ENCODE measurements at places on chromosomes 1 and 21.

DNA sequence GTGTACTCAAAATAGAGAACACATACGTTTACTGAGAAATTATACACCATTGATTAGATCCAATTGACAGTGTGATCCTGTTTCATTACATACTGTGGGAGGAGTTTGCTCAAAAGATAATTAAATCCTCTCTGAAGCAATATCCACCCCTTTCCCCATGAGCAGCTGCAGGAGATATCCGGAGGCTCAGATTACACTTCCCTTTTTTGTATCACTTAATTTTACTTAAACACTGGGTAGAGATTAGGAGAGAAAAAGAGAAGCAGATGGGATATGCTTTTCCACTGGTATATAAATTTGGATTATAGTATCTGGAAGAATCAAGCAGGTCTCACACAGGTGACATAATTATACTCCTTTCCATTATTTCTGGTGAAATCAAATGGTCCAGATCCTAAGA, 333.3 kb upstream of the ZRANB2 start:
- DNase-seq = no peak

- DNase-seq = no peak
Measured at GRCh38 chr1:179269071-179269470, 24.5 kb upstream of the SOAT1 start.

GRCh38 chr1:36323636-36324352, at the start of gene EVA1B:
EVA1B (minus strand) TSS chr1:36323645; CDS start chr1:36323037, 608 bp downstream.
- peak; percentile 71 for DNase-seq

- DNase-seq = no peak
Measured at GRCh38 chr1:21586222-21586621, 77.0 kb downstream of the ALPL start.

DNA sequence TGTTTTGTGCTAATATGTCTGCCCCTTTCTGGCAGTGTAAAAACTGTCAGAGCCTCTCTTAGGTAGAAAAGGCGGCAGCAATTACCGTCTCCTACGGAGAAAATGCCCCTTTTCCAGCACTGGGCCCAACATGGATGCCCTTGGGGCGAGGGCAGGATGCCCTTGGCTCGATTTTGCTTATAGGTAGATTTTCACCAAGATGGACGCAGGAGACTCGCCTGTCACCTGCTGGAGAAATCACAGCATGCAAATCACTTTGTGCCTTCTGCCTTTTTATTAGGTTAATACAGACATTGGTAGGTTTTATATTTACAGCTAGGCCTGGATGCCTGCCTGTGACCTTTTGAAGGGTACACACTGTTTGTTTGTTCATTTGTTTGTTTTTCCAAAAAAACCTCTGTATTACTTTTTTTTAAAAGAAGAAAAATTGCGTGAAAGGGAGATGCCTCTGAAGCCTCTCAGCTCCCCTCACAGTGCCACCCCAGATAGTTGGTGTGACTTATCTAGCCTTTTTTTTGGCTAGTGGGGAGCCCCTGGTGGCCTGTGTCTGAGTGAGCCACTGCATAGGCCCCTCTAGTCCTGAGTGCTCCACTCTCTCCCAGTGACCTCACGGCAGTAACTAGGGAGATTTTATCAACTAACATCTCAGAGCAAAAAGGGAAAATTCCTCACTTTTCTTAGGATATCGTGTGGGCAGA, 2.5 kb downstream of the ATP1B1 start:
- DNase-seq = peak; percentile 59

DNA sequence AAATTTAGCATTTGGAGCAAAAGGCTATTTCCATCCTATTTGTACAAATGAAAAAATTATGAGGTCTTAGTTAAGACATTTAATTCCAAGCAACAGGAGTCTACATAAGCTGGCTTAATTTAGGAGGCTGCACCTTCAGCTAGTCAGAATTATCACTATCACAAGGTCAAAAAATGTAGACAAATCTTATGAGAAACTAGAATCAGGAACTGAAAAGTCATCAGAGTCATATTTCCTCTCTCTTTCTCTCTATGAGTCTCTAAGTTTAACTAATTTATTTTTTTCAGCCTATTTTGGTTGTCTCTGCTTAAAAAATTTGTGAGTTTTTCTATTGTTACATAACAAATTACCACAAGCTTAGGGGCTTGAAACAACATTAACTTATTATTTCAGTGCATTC, 807.1 kb upstream of the PRMT6 start:
- no peak for DNase-seq

DNA sequence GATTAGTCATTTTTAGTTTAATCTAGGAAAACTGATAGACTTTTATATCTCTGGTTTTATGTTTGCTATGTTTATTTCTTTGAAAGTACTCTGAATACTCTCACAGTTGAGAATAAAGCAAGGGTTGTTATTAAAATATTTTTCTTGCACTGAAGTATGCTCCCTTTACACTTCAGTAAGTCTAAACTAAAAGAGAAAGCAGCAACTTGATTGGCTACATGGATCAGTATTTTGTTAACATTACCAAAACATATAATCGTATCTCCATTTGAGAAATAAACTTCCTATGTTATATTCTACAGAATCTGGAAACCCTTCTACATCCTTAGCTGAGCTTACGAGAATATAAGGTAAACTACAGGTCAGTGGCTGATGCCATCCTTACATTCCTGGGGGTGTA, 149.5 kb upstream of the HP1BP3 start:
- no peak for DNase-seq

GRCh38 chr1:82819234-82819633, 1018.5 kb downstream of the ADGRL2 start:
- no peak for DNase-seq

GRCh38 chr1:208029381-208030287, 118.7 kb upstream of the CD34 start:
- DNase-seq = no peak

DNA sequence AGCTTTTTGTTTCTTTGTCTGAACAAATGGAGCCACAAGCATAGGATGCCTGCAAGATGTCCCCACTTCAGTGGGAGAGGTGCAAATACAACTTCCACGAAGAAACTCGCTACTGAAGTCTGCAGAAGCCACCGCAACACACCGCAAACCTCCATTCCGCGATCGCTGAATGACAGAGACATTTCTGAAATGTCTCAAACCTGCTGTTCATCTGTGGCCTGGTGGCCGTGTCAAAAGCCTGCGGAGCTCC, 1.0 kb downstream of the TP53BP2 start:
- no peak for DNase-seq

DNA sequence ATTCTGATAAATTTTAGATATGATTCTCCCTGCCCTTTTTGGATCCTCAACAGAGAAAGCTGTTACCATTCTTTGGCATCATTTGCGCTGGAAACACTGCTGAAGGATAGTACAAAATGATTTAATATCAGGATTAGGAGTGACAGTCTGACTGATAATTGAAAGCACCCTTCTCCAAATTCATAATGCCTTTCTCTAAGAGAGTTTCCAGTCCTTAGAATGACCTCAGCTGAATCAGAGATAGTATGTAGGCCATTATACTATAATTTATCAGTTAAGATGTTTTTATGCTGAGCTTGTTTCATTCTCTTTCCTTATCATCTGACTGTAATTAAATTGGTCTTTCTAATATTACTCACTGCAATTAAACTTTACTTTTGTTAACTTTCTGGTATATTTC, 166.7 kb downstream of the ZNF326 start:
- no peak for DNase-seq

- DNase-seq = peak; percentile 52
Measured at GRCh38 chr1:168801032-168801745, 72.2 kb upstream of the DPT start.

- no peak for DNase-seq
Measured at GRCh38 chr1:161200421-161200991, 1.7 kb upstream of the ADAMTS4 start.

GRCh38 chr1:115373305-115373704, 35.3 kb upstream of the NGF start:
- no peak for DNase-seq

- no peak for DNase-seq
Measured at GRCh38 chr1:197844651-197845050, 57.8 kb upstream of the C1orf53 start.

DNA sequence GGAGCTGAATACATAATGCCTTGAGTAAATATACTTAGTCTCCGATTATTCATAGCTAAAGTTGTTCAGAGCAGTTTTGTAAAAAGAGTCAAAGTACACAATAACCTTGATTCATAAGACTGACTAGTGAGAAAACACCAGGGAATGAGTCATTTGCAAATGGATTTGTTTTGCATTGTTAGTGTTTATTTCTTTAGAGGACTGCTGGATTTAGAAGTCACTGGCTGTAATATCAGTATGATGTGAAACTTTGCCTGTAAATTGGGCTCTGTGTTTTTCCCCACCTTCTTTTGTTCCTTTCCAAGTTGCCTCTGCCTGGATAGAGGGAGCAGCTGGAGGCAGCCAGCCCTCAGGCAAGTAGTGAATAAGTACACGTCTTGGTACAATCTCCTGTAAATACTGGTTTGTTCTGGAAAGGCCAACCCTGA, 474.7 kb downstream of the NUF2 start:
- no peak for DNase-seq

DNA sequence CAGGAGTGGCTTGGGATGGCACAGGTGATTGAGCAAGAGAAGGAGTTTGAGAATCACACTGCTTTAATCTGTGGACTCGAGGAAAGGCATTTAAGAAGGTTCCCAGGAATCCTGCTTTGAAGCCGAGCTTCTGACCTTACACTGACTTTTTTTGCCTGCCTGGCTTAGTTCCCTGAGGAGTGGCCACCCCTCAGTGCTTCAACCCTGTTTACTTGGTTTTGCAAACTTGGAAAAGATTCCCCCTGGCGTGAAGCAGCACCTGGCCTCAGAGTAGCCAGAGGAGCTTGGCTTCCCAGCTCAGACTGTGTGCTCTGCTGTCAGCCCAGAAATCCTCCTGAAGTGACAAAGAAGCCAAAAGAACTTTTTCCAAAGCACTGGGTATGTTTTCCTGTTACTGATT, 48.5 kb upstream of the LDLRAP1 start:
- no peak for DNase-seq

DNA sequence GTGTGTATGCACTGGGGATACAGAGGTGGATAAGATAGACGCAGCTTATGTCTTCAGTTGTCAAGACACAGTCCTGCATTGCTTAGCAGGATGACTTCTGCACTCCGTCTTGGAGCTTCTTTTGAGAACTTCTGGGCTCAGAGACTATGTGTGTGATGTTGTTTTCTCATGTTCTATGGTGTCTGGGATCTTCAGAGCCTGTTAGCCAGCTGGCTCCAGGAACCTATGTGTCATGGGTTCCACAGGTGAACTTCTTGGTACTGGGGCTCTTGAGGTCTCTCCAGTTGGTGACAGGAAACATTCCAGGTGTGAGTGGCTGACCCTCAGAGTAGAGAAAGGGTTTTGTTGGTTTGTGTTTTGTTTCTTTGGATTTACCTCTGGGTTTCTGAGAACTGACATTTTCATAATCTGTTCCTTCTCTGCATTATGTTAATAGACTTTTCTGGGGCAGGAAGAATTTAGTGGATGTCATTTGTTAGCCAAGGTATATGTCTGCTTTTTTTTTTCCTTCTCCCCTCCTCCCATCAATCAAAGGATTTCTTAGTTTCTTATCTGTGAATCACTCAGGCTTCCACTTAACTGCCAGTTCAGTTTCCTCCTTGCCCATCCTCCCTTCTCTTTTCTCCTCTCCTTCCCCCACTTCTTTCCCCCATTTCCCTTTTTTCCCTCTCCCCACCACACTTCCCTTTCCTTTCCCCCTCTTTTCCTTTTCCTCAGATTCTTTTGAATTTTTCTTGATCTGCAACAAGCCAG, 18.1 kb downstream of the FGGY start:
- DNase-seq = no peak

- no peak for DNase-seq
Measured at GRCh38 chr1:67710417-67710816, 25.4 kb downstream of the GADD45A start.

GRCh38 chr1:235015291-235015985, 113.2 kb downstream of the TOMM20 start:
- DNase-seq = no peak

DNA sequence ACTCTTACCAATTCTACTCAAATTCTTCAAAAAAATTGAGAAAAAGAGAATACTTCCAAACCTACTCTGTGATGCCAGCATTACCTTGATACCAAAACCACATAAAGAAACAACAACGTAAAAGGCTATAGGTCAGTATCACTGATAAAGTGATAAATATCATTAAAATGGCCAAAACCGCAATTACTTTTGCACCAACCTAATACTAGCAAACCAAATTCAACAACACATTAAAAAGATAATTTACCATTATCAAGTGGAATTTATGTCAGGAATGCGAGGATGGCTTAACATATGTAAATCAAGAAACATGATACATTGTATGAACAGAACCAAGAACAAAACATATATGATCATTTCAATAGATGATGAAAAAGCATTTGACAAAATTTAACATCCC, 7.0 kb downstream of the SPAG17 start:
- DNase-seq = no peak

GRCh38 chr1:114379987-114380386, 131.0 kb downstream of the TRIM33 start:
- DNase-seq = no peak

GRCh38 chr1:21749109-21749508, 33.8 kb downstream of the USP48 start:
- DNase-seq = no peak

DNA sequence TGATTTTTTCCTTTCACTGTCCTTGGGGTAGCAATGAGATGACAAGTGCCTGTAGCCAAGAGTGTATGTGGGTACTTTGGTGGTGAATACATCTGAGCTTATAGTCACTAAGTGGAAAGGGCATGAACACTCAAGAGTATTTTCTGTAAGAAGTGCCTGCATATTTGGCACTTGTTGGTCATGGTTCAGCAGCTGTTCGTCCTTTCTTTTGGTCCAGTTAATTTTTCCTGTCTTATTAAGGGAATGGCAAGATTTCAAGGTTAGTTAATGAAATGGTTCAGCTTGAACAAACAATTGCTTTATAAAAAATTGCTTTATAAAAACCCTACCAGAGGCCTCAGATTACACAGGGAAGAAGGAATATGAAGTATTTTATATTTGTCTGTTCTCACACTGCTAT, 48.6 kb upstream of the GPR52 start:
- no peak for DNase-seq

Data from Caco-2 (cell line).